Stimulated activated CD8-positive, alpha-beta memory T cell treated with anti-CD3 and anti-CD28 coated beads, Interleukin-15, amount 100 ng/mL, for 4 hours (primary cell): ENCODE measurements at places on chromosomes 5 and 9.

DNA sequence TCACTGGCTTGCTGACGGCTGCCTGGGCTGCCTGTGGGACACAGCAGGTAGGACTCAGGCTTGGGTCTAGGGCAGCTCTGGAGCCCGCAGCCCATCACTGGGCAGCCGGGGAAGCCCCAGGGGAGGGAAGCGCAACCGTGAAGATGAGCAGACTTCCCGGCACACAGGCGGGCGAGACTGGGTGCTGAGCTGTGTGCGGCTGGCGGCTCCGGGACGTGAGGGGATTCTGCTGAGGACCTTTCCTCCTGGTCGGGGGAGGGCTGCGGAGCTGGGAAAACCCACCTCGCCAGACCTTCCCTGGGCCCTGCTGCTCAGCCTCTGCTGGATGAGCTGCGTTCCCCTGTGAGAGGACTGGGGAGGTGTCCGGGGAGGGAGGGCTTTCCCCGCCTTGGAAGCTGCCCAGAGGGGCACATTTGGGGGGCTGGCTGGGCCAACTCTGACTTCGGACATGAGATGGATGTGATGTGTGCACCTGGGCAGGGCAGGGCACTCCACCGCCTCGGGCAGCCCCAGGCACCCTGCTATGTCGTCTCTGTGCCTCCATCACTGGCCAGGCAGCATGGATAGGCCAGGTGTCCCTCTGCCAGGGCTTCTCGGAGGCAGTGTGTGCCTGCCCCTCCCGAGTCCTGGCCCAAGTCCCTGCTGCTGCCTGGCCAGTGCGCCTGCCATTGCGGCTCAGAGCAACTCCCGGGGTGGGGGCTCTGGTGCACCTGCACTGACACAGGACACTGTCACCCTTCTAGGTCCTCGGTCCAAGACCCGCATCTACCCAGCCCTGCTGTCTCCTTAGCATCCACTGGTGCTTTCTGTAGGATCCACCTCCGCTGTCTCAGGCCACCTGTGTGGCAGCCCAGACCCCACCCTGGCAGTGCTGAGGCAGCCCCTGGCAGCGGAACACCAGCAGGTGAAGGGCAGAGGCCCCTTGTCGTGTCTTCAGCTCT lies 66.4 kb downstream of the COL5A1 start:
- DNase-seq: no peak

DNA sequence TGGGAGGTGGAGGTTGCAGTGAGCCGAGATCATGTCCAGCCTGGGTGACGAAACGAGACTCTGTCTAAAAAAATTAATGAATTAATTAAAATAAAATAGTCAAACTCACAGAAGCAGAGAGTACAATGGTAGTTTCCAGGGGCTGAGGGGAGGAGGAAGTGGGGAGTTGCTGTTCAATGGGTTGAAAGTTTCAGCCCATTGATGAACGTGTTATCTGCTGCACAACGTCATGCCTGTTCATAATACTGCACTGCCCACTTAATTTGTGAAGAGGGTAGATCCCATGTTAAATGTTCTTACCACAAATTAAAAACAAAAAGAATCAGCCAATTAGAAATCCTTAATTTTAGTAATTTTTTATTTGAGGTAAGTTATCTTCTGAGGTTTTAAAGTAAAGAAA lies 16.4 kb upstream of the RUFY1 start:
- DNase-seq: no peak

DNA sequence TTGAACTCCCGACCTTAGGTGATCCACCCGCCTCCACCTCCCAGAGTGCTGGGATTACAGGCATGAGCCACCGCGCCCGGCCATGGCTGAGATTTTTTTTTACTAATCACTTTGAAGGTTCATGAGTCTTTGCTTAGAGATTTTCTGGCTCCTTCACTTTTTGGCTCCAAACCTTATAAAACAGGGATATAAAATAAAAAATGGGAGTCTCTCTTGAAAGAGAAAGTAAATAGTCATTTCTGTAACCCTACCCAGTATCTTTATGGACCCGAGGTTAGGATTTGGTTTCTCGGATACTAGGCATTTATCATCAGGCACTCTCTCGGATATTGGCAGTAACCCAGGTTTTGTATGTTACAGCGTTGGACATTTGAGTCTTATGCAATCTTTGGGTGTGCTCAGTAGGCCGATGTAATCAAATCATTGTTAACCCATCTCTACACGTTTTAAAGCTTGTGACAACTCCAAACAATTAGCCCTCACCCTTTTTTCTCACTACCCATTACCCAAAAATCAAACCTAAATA lies 25.3 kb downstream of the STXBP1 start:
- no peak for DNase-seq

DNA sequence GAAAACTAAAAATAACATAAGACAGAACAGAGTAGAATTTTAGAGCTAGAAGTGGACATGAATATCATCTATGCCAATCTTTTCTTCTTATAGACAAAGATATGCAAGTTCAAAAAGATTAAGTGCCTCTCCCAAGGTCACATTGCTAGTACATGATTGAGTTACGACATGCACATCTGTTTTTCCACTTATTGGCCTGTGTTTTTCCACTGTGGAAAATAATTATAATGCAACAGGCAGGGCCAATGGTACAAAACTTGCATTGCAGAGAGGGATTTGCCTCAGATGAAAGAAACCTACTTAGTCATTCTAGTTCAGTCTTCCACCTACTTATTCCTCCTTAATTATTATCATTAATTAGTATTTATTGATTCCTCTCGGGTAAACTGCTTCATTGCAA lies 407.8 kb upstream of the SGCD start:
- no peak for DNase-seq

DNA sequence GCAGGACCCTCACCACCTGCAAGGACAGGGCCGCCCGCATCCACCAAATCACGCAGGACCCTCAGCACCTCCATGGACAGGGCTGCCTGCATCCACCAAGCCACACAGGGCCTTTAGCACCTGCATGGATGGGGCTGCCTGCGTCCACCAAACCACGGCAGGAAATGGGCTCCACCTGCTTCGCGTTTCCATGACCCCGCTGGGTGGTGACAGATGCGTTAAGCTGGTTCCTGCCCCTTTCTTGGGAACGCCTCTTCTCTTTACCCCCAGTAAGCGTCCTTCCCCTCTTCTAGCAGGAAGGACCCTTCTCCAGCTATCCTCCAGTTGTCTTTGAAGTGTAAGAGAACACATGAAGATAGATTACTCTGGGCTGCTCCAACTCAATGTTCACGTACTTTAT lies 13.5 kb downstream of the FBP1 start:
- DNase-seq: no peak

DNA sequence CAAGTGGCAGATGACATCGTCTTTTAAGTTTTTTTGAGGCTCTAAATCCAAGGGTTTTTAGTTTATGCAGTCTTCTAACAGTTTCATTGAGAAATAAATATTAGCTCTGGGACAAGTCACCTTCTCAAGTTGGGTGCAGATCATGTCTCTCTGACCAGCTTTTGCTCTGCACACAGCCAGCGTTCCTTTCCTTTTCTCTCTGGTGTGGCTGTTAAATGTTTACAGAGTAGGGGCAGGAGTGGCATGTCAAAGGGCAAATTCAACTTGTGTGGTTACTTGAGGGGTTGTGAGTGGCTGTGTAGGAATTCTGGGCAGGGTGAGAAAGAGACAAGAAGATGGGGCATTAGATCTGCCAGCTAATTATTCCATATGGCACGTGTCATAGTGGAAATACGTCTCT lies 187.5 kb upstream of the HMHB1 start:
- DNase-seq: no peak

- DNase-seq: no peak
Measured at GRCh38 chr5:62558941-62559340, 19.7 kb upstream of the LRRC70 start.

- no peak for DNase-seq
Measured at GRCh38 chr5:139678751-139679750, 30.9 kb downstream of the CXXC5 start.

DNA sequence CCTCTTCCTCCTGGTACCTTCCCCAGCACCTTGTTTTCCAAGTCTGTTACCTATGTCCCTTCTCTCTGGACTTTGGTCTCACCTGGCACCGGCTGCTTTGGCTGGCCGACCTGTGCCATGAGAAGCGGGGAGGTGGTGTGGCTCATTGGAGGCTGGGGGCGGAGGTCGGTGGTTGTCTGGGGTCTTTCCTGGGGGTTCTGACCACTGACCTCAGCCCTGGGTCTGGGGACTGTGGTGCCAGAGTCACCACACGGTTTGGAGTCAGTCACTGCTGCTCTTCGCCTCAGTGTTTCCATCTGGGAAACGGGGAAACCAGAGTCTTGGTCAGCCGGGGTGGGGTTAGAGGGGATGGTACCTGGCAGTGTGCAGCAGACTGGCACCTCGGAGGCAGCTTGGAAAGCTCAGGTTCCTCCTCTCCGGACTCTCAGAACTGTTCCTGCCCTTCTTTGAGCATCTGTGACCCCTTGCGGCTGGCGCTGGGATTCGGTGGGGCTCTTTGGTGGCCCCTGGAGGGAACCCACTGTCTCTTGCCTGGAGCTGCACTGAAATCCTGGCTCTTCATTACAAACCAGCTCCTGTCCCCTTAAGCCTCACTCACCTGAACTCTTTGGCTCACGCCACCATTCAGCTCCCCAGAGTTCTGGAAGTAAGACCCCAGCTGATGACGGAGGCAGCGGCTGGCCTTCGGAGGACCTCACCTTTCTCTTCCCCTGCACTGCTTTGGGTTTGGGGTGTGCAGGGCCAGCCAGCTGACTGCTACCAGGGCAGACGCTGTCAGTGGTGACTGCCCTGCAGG lies 4.1 kb upstream of the RXRA start:
- no peak for DNase-seq

DNA sequence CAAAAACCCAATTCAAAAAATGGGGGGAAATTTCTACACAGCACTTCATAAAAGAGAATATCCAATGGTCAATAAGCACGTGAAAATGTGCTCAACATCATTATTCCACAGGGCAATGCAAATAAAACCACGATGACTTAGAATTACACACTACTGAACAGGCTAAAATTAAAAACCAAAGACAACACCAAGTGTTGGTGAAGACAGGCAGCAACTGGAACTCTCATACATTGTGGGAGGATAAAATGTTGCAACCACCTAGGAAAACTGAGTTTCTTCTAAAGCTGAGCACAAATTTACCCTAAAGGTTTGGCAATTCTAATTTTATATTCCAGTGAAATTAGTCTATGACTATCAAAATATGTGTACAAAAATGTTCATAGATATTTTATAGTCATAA lies 9.5 kb downstream of the GIN1 start:
- DNase-seq: no peak

GRCh38 chr9:120434532-120434931 lies 145.4 kb downstream of the CDK5RAP2 start:
- DNase-seq: no peak

DNA sequence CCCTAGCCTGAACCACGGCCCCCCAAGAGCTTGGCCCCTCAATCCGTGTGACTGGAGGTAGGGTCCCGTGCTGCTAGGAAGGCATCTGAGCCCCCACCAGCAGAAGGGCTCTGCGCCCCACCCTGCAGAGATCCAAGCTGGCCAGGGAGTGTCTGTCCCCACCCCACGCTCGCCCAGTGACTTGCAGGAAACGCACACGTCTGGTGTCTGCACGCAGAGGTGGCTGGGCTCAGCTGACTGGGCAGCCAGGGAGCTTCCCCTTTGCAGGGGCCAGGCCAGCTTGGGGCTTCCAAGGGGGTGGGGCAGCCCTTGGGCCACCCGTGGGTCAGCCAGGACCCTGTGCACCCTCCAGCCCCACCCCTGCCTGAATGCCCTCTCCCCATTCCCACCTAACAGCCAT lies 24.3 kb downstream of the NOTCH1 start:
- no peak for DNase-seq

DNA sequence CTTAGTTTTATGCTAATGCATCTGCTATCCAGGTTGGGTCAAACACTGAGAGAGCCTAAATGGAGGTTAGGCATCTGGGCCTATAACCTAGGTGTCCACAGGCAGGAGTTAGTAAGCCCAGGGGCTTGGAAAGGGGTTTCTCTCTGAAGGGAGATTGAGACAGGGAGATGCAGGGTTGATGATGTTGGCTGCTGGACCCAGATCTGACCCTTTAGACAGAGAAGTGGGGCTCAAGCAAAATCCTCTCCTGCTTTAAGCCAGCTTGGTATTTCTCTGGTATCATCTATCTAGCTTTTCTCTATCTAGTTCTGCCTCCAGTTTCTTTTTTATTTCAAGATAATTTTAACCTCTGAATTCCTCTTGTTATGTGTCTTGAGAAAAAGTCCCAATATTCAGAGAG lies 18.3 kb upstream of the ANKRD55 start:
- no peak for DNase-seq

- DNase-seq: no peak
Measured at GRCh38 chr9:136848393-136849037, 694 bp upstream of the PHPT1 start.

DNA sequence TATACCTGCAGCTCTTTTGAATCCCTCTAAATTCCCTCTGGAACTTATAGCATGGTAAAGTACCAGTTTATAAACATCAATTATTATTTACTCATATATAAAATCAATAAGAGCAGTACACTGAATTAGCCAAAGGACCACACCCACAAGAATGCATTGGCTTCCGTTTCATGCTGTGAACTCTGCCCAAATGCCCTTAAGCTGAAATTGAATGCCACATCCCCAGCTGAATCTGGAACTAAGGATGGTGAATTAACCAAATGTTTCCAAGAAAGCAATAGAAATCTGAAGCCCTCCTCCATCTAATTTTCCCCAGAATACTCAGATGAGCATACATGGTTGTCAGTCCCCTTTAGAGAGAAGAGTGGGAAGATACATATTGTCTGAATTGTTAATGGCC lies 436.4 kb upstream of the FTMT start:
- no peak for DNase-seq

DNA sequence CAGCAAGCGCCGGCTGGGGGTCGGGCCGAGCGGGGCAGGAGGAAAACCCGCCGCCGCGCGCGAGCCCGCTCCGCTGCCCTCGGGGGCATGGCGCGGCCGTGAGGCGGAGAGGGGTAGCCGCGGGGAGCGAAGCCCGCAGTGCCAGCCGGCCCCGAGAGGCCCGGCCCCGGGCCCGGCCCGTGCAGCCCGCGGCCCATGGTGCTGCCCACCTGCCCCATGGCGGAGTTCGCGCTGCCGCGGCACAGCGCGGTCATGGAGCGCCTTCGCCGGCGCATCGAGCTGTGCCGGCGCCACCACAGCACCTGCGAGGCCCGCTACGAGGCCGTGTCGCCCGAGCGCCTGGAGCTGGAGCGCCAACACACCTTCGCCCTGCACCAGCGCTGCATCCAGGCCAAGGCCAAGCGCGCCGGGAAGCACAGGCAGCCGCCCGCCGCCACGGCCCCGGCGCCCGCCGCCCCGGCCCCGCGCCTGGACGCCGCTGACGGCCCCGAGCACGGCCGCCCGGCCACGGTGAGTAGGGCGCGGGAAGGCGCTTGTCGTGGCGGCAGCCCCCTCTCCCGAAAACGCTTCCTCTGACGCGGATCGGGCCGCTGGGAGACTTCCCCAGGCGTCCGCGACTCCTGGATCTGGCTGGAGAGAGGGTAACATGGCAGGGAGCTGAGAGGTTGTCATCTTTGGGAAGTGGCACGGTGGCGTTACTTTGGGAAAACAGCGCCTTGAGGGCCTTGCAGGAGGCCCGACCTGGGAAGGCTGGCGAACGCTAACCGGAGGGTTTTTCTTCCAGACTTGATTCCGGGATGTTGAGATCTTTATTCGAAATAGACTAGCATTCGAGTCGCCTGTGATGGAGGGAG lies 523 bp downstream of the MAML1 start:
- DNase-seq: no peak
